ENCODE measurements at places on chromosomes 1 and 21.

- no peak for DNase-seq
Observed at GRCh38 chr1:203113308-203113707, 14.2 kb upstream of the ADORA1 start.

GRCh38 chr1:75328691-75329090 lies 194.5 kb downstream of the LHX8 start:
- DNase-seq: no peak

- no peak for DNase-seq
Observed at GRCh38 chr1:180254854-180255253, 24.8 kb downstream of the LHX4 start.

- DNase-seq: no peak
Observed at GRCh38 chr1:76465030-76465429, 390.5 kb downstream of the ST6GALNAC3 start.

GRCh38 chr1:64363616-64364015 lies 106.3 kb upstream of the CACHD1 start:
- DNase-seq: no peak

GRCh38 chr1:21298981-21299391 lies 8.7 kb upstream of the ECE1 start:
- DNase-seq: no peak

DNA sequence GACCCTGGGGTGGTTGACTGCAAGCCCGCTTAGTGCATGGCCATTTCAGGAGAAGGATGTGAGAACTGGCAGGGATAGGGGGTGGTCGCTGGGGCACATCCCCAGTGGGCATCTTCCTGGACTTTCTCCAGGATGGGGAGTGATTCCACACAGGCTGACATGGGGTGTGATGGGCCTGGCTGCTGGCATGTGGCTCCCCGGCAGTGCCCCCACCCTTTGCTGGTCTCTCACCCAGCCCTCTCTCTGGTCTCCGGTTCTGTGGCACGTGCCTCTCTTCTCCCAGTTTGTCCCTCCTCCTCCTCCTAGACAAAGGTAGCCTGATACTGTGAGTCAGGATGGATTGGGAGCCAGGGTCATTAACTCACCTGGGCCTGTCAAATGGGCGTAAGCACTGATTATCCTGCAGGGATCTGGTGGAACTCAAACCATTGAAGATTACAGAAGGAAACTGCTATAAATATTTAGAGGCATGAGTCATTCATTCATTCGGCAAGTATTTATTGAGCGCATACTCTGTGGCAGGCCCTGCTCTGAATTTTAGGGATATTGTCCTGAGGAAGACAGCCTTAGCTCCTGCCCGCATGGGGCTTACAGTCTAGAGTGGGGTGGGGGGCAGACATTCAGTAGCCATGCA lies 23.6 kb upstream of the EPS8L3 start:
- no peak for DNase-seq

DNA sequence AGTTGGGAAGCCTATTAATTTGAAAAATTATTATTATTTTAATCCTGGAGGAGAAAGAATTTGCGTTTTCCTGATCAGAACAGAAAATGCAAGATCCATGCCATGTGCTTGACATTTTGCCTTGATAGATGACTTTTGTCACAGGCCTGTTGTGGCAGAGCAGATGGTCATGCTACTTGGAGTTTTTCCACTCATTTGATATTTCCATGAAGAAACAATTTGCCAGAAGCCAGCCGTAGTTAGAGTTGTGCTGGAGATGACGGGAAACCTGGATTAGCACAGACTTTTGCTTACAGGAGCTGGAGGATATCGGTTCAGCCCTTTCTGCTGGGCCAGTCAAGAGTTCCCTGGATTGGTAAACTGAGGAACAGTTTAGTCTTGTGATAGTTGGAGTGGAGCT lies 3.2 kb downstream of the RCAN3 start:
- DNase-seq: no peak

- DNase-seq: no peak
Observed at GRCh38 chr1:44313265-44313918, 41.7 kb downstream of the ERI3 start.

- no peak for DNase-seq
Observed at GRCh38 chr1:75482951-75483350, 128.0 kb downstream of the SLC44A5 start.

DNA sequence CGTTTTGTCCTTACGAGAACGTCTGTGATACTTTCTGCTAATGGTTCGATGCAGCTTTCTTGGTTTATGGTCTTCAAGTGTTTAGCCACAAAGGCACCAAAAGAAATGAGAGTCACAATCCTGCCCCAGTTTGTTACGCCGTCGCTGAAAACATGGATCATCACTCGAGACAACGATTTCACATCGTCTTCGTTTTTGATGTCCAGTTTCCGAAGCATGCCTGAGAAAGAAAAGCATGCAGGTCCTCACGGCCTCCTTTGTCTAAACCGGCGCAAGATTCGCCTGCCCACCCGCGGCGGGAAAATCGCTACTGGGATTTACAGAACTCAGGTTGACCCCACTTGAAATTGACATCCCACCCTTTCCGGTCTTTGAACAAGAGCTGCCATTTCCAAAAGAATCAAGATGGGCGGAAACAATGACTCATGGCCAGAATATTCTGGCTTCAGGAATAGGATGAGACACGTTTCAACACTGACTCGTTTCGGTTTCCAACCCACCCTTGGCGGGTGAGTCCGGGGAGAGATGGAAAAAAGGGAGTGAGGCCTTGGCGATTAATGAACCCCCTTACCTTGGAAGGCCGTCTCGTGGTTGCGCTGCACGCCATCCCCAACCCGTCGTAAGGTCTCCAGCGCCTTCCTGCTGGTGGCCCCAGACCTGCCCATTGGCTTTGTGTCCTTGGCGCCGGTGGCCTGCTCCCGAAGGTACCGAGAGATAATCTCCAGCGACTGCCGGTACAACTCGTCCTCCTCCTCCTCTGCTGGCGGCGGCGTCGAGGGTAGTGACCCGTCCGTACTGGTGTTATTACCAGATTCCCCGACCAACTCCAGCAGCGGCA lies 919 bp downstream of the MCL1 start:
- no peak for DNase-seq

- no peak for DNase-seq
Observed at GRCh38 chr1:181469829-181470228, 13.5 kb upstream of the CACNA1E start.

DNA sequence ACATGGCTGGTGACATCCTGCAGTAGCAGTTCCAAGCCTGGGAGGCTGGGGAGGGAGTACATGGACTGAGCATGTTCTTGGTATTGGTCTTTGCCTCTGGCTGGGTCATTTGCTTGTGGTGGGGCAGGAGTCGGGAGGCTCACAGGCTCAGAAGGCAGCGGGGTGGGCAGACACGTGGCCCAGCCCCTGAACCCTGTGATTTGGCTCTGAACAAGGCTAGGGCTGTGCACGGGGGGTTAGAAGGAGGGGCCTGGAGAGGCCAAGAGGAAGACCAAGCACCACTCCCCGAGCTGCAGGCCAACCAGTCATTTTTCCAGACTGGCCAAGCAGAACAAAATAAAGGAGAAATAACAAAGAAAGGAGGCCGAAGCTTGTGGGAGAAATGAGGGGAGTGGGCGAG lies 9.7 kb upstream of the PRELP start:
- no peak for DNase-seq

- no peak for DNase-seq
Observed at GRCh38 chr21:35179990-35180540, 131.0 kb upstream of the RUNX1 start.

DNA sequence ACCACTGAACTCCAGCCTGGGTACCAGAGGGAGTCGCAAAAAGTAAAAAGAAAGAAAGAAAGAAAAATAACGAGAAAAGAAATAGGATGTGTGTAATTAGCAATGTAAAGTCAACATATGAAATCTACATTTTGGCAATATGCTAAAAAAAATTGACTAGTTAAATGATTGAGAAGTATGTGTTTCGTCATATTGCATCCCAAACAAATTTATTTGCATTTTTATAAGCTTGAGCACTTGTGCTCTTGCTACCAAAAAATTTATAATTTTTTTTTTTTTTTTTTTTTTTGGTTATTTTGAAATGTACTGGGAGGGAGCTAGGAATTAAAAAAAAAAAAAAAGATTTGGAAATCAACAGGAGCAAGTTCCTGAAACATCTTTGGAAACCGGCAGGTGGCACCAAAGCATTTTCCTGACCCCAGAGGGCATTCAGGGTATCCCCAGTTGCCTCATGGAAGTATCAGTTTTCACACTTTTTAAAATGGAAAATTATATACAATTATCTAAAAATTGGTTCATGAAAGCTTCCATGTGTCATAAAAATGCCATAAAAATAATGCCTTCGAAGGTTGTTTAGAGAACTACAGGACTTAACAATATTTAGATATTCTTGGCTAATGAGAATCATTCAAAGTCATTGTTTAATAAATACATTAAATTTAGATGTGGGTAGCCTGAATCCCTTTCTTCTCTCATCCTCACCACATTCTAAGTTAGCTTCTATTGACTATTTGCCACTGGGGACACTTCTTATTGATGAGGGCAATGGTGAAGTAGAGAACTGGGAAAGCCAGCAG lies 4.8 kb upstream of the HEATR1 start:
- DNase-seq: no peak

DNA sequence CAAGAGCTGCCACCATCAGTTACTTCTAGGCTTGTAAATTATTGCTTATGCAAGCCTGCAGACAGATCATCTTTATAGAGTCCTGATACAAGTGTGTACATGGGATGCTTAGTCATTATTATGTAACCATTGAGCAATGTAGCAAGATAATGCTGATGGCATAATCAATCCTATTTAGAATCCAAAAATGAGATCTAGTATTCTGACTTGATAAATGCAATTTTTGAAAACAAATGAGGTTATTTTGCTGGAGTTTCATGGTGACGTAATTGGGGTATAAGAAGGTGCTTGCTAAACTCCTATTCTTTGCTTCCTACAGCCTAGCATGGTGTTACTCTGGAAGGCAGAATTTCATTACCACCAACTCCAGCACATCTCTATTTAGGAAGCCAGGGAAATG lies 801.7 kb upstream of the PRMT6 start:
- no peak for DNase-seq

GRCh38 chr1:226772446-226773139 lies 33.5 kb upstream of the ITPKB start:
- no peak for DNase-seq

DNA sequence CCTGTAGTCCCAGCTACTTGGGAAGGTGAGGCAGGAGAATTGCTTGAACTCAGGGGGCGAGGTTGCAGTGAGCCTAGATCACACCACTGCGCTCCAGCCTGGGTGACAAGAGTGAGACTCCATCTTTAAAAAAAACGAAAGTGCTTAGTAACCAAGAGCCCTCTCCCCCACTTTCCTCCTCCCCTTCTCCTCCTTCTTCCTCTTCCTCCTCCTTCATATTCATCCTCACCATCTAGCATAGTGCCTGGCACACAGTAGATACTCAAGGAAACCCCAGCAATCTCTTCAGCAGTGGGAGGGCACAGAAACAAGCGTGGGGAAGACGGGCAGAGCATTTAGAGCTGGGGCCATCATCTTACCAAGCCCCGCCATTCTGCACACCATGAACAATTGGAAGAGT lies 119.4 kb upstream of the SLC45A1 start:
- DNase-seq: no peak

GRCh38 chr1:224256640-224257039 lies 73.3 kb downstream of the NVL start:
- DNase-seq: no peak

All from activated CD8-positive, alpha-beta memory T cell treated with anti-CD3 and anti-CD28 coated beads for 48 hours (primary cell).